Stimulated activated CD8-positive, alpha-beta memory T cell treated with anti-CD3 and anti-CD28 coated beads, Interleukin-7, amount 100 ng/mL, for 1 hour (primary cell): ENCODE measurements at places on chromosomes 2 and 18.

GRCh38 chr2:160667811-160668210 lies 174.2 kb upstream of the RBMS1 start:
- no peak for DNase-seq

DNA sequence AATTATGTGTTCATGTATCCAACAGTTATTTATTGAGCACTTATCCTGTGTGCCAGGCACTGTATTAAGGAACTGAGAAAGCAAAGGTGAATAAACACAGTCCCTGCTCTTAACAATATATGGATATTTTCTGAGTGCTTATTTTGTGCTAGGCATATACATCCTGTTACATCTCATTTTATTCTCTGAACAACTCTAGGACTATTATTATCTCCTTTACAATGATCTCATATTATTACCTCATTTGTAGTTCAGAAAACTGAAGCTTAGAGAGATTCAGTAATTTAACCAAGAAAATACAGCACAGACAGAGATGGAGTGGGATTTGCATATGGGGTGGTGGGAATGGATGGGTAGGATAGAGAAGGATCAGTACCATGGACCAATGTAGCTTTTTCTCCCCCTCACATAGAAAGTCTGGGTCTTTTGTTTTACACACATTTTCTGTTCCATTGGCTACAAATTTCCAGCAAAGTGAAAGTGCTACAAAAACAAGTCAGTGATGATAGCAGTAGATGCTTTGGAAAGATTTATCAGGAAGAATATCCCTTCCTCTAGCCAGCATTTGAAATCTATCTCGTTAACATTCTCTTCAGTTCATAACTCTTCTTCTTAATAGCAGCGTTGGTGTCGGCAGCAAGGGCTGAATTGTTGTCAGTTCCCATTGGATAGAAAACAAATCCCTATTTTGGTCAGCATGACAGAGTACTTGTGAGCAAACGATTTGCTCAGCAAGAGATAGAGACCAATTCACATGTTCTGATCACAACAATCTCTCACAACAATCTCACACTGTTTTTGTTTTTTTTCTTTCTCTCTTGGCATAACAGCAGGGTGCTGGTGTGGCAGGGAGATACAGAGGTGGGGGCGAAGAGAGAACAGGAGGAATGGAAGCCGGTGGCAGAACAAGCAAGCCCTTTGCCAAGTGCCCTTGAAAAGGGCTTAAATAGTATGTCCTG lies 102.2 kb upstream of the KCTD1 start:
- DNase-seq: no peak

- DNase-seq: no peak
These were observed 156.3 kb upstream of the SLC1A4 start for GRCh38 chr2:64832936-64833335.

- DNase-seq: no peak
These were observed 5.6 kb downstream of the PAX8 start for GRCh38 chr2:113273027-113273551.

DNA sequence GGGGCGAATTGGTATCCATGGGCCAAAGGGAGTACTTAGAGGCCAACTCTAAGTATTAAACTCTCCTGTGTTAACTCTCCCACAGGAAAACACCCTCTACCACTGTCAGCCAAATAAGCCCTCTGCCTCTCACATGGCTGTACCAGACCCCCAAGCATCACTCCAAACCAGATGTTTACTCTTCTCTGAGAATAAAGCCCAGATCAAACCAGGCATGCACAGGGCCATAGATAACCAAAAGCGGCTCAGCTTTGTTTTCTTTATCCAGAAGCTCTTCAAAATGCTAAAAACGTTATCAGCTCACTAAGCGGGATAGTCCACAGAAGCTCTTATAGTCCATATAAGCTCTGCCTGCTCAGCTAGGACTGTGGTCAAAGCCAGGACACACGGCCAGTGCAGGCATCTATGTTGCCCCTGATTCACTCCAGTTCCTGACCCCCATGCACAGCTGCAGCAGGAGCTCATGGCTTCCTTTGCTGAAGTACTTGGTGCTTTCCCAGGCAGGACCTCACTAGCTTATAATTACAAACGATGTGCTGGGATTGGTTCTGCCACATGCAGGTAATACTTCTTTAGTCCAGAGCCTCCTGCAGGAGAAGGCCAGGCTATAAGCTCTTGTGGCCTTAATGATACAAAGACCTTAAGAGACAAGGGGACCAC lies 21.0 kb upstream of the SEMA4C start:
- DNase-seq: no peak
